ENCODE measurements at places on chromosomes 5 and 9.
A peak's percentile ranks its signal among the peaks of the same experiment; 100 is the strongest.

DNA sequence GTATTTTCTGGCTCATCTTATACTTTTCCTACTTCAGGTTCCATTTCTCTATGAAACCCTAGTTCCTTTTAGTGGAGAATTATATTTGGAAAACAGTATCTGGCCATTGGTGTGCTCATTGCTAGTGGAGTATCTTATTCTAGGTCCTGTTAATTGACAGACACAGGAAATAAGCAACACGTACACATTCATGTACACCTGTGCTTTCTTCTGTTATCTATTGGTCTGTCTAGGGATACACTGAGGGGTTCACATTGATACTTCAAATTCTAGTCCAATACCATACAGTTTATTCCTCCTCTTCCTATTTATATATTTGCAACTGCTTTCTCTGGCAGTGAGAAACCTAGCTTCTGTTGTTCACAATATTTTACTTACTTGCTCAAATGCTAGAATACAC, 110.2 kb downstream of the FER start:
- no peak overlapping the region for H3K4me3 ChIP-seq
- no peaks in the 10 kb centered on the region for H3K4me1 ChIP-seq
- H3K27ac ChIP-seq, result no peak overlapping the region
- DNase-seq, result no peak

DNA sequence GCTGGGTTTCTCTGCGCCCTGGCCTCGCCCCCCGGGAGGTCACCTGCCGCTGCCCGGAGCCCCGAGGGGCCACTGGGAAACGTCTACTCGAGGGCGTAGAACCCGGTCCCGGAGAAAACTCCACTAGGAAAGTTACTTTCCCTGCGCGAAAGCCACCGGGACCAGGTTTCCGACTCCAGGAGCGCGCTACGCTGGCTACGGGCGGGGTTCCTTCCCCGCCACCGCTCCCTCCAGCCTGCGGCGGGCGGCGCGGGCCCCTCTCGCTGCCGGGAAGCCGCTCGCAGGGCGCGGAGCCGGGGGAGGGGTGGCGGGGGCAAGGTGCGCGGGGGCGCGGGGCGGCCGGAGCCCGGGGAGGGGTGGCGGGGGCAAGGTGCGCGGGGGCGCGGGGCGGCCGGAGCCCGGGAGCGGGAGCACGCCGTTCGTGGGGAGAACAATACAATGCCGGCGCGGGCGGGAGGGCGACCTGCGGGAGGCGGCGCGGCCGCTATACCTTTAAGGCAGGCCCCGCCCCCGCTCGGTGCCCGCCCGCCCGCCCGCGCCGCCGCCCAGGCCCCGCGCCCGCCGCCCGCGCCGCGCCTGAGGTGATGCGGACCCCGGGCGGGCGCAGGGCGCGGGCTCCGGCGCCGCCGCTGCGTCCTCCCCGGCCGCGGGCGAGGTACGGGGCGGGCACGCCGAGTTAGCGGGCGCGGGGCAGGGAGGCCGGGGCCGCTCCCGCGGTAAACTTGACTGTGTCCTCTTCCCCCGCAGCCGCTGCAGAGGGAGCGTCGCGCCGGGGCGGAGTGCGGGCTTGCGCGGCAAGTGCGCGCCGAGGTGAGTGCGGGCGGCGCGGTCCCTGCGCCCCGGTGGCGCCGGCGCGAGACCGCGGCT, 278.1 kb downstream of the AOPEP start:
- H3K4me1 ChIP-seq, result peaks cover 51% of the 10 kb centered on the region
- H3K27ac ChIP-seq, result peak overlapping the region; percentile 100
- peak overlapping the region; percentile 98 for H3K4me3 ChIP-seq
- peaks cover 2% of the 10 kb centered on the region for H3K27me3 ChIP-seq
- H3K36me3 ChIP-seq, result peaks cover 3% of the 10 kb centered on the region

DNA sequence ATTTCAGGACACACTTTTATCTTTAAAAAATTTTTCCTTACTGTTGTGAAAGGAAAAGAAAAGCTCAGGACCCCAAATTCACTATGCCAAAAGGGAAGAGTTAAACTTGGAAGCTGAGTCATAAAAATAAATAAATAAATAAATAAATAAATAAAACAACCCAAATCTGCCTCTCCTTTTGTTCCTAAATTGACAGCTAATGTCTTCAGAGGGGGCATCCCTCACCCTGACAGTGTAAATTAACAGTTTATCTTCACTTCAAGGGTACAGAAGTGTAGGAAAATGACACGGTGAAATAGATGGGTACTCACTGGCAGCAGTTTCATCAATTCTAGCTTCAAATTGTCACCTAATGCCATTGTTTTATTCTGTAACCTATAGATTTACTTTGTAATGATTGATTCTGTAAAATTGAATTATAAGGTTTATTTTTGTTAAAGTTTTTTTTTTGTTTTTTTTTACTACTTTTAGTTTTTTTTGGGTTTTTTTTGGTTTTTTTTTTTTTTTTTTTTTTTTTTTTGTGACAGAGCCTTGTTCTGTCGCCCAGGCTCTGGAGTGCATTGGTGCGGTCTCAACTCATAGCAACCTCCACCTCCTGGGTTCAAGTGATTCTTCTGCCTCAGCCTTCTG, 18.5 kb upstream of the ANXA1 start:
- no peaks in the 10 kb centered on the region for H3K36me3 ChIP-seq
- H3K27me3 ChIP-seq, result no peaks in the 10 kb centered on the region
- H3K27ac ChIP-seq, result no peak overlapping the region
- DNase-seq, result no peak
- no peak overlapping the region for H3K4me3 ChIP-seq

- no peak overlapping the region for H3K4me3 ChIP-seq
- no peak for DNase-seq
- peaks cover 55% of the 10 kb centered on the region for H3K36me3 ChIP-seq
- no peak overlapping the region for H3K27ac ChIP-seq
These were observed 93.2 kb upstream of the RUSC2 start for GRCh38 chr9:35396560-35397215.

GRCh38 chr5:163867324-163867723, 361.9 kb downstream of the MAT2B start:
- H3K27me3 ChIP-seq, result no peaks in the 10 kb centered on the region
- H3K27ac ChIP-seq, result no peak overlapping the region
- no peak overlapping the region for H3K4me3 ChIP-seq
- no peak for DNase-seq
- no peaks in the 10 kb centered on the region for H3K36me3 ChIP-seq

GRCh38 chr5:116651653-116652052, 77.0 kb upstream of the SEMA6A start:
- H3K27me3 ChIP-seq, result no peaks in the 10 kb centered on the region
- H3K36me3 ChIP-seq, result no peaks in the 10 kb centered on the region
- H3K27ac ChIP-seq, result no peak overlapping the region
- no peak overlapping the region for H3K4me3 ChIP-seq
- DNase-seq, result no peak

DNA sequence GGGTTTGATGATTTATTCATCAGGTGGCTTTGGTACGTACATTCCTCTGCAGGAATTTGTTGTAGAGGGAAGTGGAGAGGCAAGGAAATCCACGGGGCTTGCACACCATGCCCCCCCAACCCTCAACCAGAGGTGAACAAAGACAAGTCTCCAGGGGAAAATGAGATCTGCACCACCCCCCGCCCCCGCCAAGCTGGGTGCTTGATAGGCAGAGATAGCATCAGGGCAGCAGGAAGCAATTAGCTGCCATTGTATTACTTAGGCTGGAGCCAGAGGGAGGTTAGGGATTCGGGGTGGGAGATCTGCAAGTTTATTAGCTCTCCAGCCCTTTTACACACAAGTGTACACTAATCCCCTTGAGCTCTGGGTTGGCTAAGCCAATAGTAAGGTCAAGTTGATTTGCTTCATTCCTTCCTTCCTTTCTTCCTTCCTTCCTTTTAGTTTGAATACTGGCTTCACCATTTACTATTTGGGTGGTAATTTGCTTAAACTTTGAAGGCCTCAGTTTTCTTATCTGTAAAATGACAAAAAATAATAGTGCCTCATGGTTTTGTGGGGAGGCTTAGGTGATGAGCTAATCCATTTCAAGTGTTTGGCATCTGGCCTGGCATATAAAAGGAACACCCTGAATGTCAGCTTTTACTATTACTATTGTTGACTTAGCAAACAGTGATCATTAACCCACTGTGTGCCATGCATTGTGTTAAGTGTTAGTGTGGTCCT, 34.1 kb downstream of the SPRY4 start:
- no peak overlapping the region for H3K4me3 ChIP-seq
- H3K36me3 ChIP-seq, result no peaks in the 10 kb centered on the region
- H3K27me3 ChIP-seq, result no peaks in the 10 kb centered on the region
- no peak overlapping the region for H3K27ac ChIP-seq
- no peak for DNase-seq
- H3K4me1 ChIP-seq, result peaks cover 16% of the 10 kb centered on the region

- H3K27me3 ChIP-seq, result no peaks in the 10 kb centered on the region
- no peak overlapping the region for H3K27ac ChIP-seq
- H3K36me3 ChIP-seq, result no peaks in the 10 kb centered on the region
These were observed 15.1 kb downstream of the GRAMD2B start for GRCh38 chr5:126438267-126438666.

DNA sequence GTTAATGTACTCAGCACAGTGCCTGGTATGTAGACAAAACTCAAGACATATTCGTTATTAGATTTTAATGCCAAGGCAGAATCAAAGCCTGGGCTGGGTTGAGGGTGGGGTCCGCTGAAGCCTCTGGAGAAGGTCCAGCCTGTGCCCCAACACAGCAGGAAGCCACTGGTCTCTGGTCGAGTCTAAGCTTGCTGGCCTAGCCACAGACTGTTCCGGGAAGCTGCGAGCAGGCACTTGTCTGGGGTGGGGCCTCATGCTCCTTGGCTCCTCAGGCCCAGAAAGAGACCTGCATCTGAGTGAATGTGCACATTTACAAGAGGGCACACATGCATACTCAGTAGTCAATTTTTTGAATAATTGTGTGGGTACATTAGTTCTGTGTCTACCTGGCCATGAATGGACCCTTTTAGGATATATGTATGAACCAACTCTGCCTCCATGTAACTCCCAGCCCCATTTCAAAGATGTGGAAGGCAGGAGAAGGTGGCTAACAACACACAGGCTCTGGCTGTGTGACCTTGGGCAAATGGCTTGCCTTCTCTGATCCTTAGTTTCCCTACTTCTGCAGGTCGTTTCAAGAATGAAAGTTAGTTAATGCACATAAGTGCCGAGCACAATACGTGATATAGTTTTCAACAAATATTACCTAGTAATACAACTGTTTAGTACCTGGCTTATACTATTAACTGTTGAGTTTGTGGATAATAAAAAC, 18.3 kb downstream of the FAT2 start:
- no peak for DNase-seq
- no peaks in the 10 kb centered on the region for H3K4me1 ChIP-seq
- no peak overlapping the region for H3K27ac ChIP-seq
- H3K36me3 ChIP-seq, result no peaks in the 10 kb centered on the region

DNA sequence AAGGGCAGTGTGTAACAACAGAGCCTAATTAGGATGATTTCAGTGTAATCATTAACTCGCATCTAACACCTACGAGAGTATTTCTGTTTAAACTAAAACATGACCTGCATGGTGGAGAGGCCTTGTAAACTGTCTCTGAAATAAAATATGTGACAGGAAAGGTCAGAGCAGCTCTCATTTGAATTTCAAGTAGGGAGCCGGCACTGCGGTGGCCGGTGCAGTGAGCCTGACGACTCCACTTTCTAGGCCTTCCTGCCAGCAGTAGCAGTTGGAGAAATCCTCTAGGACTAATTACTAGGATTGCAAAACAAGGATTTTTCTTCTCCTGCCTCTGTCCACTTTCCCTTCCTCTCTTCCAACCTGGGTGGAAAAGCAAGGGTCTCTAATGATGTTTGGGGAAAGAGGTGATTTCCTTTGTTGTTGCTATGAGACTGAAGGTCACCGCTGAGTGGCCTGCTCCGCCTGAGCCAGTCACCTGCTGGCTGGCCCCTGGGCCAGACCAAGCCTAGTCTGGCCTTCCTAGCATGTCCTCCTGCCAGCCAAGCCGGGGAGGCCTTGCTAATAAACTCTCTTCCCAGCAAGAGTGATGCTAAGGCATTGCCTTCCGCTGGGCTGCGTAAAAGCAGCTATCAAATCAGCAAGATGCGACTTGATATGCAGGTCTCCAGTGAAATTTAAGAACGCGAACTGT, 245.7 kb downstream of the PSAT1 start:
- no peaks in the 10 kb centered on the region for H3K36me3 ChIP-seq
- H3K4me3 ChIP-seq, result no peak overlapping the region
- DNase-seq, result no peak
- no peaks in the 10 kb centered on the region for H3K4me1 ChIP-seq
- H3K27ac ChIP-seq, result no peak overlapping the region
- no peaks in the 10 kb centered on the region for H3K27me3 ChIP-seq

GRCh38 chr9:87286506-87286905, 211.2 kb upstream of the DAPK1 start:
- no peaks in the 10 kb centered on the region for H3K36me3 ChIP-seq
- H3K4me1 ChIP-seq, result no peaks in the 10 kb centered on the region
- no peak overlapping the region for H3K4me3 ChIP-seq

- H3K4me3 ChIP-seq, result no peak overlapping the region
- H3K27me3 ChIP-seq, result no peaks in the 10 kb centered on the region
- H3K4me1 ChIP-seq, result no peaks in the 10 kb centered on the region
- no peak for DNase-seq
- no peaks in the 10 kb centered on the region for H3K36me3 ChIP-seq
These were observed 59.9 kb upstream of the CER1 start for GRCh38 chr9:14782286-14783051.
